ENCODE measurements at places on chromosomes 4 and X.

GRCh38 chr4:77043507-77044136 is 32.2 kb downstream of the CCNI start:
- DNase-seq: no peak

GRCh38 chrX:33855251-33855650 is 276.9 kb downstream of the FAM47A start:
- DNase-seq: no peak

DNA sequence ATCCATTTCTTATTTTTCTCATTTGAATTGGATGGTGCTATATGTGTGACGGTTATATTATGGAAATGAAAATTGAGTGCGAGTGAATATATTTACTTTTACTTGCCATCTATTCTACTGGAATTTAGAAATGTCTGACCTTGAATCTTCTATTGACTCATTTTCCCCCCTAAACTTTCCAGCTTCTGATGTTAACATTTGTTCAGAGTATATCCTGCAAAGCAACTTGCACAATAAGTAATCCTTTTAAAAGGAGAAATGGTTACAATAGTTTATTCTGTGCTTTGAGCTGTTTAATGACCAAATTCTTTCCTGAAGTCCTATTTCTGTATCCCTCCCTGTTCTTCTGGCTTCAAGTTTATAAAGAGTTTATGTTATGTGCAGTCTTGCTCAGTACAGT is 116.7 kb downstream of the ARHGAP10 start:
- DNase-seq: no peak

DNA sequence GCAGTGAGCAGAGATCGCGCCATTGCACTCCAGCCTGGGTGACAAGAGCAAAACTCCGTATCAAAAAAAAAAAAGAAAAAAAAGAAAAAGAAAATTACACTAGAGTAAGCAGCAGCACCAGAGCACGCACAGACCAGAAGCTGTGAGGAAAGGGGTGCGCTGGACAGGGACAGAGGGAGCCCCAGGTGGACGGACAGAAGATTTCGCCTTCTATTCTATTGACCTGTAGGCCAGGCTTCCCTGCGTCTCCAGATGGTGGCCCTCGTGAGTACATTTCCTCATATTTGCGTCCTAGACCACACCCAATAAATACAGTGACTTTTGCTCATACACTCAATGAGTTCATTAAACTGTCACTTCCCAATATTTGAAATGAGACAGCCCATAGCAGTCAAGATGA is 19.1 kb downstream of the MTNR1A start:
- DNase-seq: no peak

GRCh38 chr4:138889216-138889615 is 126.4 kb upstream of the NOCT start:
- no peak for DNase-seq

DNA sequence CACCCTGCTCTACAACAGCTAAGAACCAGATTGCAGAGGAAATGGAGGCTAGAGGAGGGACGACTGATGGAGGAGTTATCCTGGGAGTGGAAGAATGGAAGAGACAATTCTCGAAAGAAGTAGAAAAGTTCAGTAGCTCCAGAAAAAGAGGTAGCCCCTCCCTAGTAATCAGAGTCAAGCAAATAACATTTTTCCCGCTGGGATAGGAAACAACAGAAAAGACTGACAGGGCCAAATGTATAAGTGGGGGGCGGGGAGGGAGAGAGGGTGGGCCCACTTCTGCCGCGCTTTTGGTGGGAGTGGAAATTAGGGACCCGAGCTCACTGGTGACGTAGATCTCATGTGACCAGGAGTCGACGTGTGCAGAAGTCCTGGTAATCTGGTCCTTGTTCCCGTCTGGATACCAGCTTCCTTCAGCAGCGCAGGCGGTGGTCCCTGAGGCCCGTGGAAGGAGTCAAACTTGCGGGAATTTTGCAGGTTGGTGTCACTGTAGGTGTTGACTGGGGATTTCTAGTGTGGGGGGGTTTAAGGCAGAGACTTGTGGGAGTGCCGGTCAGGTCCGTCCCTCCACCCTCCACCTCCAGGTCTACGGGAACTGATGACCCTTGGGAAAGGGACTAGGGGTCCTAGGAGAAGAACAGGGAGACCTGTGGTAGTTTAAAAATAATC is at the start of gene TCEAL9:
TCEAL9 (plus strand) TSS at position 377 of the 669 bp plus-strand sequence. CDS start 1,179 bp downstream, outside the sequence.
- no peak for DNase-seq
